Left kidney (tissue), 8 donors: ENCODE measurements at places on chromosomes 13 and 19.

- DNase-seq = no peak
Observed at GRCh38 chr19:5166262-5166661, 174.3 kb downstream of the PTPRS start.

DNA sequence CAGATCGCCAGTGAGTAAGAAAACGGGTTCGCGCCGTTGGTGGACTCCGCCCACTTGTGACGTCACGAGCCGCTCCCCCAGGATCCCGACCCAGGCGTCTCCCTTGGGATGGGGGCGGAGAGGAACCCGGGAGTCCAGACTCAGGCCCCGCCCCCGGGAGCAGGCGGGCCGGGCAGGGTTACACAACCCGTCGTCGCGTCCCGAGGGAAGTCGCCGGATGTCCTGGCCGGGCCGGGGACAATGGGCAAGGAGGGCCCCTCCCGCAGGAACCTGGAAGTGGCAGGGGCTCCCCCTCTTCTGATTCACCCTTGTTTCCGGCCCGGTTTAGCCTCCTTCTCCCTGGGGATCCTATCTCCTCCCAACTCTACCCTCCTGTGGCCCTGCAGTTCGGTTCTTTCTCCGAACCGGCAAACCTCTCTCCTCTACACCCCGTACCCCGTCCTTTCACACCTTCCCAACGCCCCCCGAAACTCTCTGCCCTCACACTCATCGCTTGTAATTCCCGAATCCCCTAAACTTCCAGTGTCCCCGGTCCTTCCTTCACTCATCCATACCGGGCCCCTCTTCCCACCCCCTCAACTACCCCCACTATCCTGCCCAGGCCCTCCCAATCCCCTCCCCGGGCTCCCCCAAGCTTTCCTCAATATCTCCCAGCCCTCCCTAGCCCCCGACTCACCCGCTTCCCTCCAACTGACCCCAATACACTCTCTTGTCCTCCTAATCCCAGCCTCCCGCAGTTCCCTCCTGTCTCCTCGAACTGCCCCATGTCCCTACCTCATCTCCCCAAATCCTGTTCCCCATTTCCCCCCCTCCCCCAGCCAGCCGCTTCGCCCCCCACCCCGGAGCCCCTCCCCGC is 20.0 kb upstream of the ERCC1 start:
- DNase-seq = peak; percentile 89

DNA sequence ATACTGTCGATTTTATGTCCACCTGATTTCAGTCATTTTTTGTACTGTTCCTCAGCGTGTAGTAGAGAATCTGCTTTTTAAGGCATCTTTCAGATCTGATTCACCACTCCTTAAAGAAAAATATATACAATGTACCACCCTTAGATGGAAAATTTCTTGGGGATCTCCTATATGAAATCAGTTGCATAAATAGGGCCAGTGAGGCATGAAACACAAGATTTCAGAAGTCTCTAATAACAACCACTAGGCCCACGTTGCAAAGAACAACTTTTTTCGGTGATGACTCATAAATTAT is 1.4 kb downstream of the USP12 start:
- no peak for DNase-seq

DNA sequence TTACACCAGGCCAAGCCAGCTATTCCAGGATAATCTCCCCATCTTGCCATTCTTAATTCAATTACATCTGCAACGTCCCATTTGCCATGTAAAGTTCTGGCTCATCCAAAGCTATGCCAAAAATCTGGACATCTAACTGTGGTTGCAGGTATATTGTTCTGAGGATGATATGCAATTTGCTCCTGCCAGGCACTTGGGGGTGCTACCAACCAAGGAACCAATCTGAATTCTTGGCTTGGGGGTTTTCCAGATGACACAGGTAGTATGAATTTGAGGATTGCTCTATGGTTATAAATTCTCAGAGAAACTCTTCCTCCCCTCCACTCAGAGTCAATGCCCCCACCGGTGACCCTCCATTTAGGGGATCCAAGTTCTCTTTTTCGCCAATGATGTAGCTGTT is 33.0 kb downstream of the CRYL1 start:
- DNase-seq = no peak

DNA sequence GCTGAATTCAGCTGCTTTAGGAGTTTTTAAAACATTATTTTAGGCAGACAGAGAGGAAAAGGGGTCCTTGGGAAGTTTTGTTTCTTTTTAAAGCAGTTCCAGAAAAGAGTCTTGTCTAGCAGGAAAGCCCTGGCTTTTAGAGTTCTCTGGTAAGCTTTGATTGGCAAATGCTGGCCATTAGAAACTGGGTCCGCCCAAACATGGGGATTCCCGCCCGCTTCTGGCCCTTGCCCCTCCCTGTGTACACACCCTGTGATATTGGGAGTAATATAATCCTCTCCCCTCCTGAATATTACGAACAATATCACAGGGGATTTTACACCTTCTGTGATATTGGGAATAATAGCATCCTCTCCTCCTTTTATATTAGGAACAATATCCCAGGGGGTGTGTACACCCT is 58.9 kb downstream of the ERICH4 start:
- no peak for DNase-seq

GRCh38 chr13:60411983-60412382 is 15.0 kb downstream of the TDRD3 start:
- no peak for DNase-seq

- DNase-seq = no peak
Observed at GRCh38 chr13:48682436-48682835, 28.7 kb downstream of the CYSLTR2 start.

- no peak for DNase-seq
Observed at GRCh38 chr13:19961489-19961888, 3.0 kb downstream of the ZMYM2 start.

GRCh38 chr19:7622933-7623685 is 6.2 kb downstream of the XAB2 start:
- DNase-seq = no peak

GRCh38 chr13:46168341-46168740 is 13.6 kb downstream of the LCP1 start:
- peak; percentile 47 for DNase-seq

GRCh38 chr13:75788481-75788981 is 152.4 kb downstream of the LMO7 start:
- DNase-seq = no peak

- DNase-seq = no peak
Observed at GRCh38 chr19:51036519-51036918, 1.7 kb upstream of the KLK12 start.

GRCh38 chr13:18960637-18961227 is 220.9 kb downstream of the TUBA3C start:
- no peak for DNase-seq

DNA sequence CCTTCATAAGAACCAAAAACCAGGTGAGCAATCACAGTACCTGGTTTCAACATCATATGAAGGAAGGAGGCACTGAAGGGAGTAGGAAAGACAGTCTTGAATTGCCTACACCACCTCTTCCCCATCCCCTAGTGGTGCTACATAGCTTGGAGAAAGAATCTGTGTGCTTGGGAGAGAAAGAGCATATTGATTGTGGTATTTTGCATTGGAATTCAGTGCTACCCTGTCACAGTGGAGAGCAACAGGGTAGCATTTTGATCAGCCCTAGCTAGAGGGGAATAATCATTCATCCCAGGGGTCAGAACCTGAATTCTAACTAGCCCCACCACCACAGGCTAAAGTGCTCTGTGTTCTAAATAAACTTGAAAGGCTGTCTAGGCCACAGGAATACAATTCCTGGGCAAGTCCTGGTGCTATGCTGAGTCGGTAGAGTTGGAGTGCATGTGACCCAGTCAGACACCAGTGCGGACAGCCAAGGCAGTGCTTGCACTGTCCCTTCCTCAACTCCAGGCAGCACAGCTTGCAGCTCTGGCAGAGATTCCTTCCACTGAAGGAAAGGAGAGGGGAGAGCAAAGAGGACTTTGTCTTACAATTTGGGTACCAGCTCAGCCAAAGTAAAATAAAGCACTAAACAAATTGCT is 158.7 kb downstream of the VWA8 start:
- no peak for DNase-seq

GRCh38 chr19:2683430-2684003 is 19.0 kb downstream of the GNG7 start:
- no peak for DNase-seq

DNA sequence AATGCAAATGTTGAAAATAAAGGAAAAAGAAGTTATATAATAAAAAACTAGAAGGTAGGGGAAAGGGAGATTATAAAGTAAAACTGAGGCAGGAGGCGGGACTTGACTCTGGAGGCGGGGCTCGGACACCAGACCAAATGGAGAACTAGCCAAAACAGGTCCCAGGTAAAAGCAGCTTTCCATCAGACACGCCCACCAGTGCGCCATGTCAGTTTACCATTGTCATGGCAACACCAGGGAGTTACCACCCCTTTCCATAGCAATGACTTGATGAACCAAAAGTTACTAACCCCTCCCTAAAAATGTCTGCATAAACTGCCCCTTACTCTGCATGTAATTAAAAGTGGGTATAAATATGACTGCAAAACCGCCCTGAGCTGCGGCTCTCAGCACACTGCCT is 70.9 kb downstream of the PEPD start:
- no peak for DNase-seq

GRCh38 chr13:95155504-95155903 is 145.7 kb downstream of the ABCC4 start:
- no peak for DNase-seq

DNA sequence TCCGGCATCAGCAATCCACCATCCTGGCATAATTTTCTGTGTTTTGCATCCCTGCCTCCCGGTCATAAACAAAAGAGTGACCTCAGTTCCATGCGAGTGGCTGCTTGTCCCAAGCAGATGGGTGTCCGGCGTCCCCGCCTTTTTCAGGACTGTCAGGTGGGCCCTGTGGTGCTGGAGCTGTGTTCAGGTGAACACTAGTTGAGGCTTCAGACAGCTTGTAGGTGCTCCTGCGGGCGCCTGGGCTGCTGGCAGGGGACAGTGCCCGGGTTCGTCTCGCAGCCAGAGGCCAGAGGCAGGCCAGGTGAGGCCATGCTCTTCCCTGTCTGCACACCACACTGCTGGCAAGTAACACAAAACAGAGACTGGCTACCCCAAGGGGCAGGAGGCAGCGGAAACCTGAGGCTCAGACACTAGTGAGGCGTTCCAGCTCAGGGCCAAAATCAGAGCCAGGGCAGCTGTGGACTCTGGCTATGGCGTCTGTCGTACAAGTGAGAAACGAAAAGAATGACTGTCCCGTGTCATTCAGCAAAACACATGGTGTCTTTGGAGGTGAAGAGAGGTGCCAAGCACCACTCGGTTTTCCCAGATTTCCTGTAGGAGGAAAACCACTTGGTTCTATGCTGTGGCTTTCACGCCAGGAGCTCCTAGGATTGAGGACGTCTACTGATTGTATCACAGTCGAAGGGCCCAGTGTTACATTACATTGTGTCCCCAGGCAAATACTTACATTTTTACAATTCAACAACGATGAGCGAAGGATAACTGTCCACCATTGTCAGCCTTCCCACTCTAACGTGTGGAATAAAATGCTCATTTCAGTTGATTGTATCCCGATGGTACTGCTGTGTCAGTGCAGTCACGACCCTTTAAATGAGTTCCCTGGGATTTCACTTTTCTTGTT is 104.0 kb downstream of the ATP11A start:
- no peak for DNase-seq

DNA sequence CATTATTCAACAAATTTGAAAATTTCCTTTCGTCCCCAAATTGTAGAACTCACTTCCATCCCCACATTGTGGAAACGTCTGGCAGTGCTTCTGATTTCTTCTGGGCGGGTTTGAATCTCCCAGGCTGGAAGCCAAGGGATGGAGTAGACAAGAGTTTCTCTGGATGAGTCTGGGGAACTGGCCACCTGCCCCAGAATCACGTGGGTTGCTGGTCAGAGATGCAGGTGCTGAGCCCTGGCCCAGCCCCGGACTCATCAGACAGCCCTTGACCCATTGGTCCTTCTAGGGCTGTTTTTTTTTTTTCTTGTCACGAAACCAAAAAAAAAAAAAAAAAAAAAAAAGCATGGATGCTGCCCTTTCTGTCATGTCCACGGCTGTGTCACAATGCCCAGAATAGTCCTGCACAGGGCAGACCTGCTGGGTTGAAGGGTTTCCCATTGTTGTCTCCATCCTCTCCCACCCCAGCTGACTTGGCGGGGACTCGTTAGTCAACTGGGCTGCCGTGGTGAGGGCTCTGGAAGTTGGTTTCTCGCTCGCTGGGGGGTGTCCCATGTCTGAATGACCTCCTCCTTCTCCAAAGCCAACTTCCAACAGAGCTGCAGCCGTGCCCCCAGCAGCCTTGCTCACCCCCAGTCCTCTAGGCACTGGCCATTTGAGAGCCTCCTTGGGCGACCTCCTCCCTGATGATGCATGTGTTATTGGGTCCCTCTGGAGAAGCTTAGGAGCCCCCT is 12.8 kb downstream of the CHST8 start:
- DNase-seq = no peak

DNA sequence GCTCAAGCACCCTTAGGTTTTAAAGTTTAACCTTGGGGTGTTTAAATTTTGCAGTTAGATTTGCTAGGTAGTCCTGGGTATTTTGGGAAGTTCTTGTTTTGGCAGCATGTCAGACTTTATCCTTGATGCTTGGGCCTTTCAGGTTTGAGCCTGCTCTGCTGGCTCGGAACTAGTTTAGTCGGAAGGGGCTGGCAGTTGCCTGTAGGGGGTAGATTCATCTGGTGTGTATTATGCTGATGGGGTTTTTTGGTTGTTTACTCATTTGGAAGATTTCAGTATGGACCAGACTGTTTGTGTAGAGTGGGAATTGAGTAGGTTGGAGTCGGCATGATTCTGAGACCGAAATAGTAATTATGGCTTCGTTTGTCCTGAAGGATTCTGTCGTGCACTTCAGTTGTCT is 15.1 kb downstream of the ILF3 start:
- DNase-seq = no peak

DNA sequence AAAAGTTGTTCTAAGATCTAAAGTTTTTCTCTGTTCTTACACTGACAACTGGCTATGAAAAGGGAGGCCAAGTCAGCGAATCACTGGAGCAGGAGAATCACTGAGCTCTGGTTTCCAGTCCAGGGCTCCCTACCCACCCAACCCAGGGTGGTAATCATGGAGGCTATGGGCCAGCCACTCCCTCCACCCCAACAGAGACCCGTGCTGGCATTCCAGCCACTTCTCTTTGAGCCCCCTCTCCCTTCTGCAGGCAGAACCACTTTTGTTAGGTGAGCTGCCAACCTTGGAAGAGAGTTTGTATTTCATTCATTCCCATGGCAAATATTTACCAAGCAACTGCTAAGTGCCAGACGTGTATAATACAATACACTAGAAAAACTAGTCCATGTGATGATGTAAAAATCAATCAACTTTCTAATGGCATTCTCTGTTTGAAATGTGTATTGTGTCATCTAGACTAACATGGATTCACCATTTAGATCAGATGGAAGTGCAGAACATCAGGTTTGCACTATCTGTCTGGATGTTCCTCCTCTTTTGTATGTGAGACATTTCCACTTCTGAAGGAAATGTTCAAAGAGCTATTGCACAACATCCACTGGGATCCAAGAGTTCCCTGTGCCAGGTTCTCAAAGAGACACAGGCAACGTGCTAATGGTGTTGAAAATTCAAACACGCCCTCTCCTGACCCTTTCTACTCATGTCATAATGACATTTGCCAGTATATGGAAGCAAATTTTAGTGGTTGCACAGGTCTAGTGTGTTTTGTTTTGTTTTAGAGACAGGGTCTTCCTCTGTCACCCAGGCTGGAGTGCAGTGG is 5.3 kb downstream of the MLNR start:
- DNase-seq = no peak

GRCh38 chr13:99726282-99726894 is 225.1 kb downstream of the TM9SF2 start:
- no peak for DNase-seq

- no peak for DNase-seq
Observed at GRCh38 chr19:14139944-14140343, 3.6 kb upstream of the ASF1B start.
